D721Med (cell line): ENCODE measurements at places on chromosomes 7 and 10.

DNA sequence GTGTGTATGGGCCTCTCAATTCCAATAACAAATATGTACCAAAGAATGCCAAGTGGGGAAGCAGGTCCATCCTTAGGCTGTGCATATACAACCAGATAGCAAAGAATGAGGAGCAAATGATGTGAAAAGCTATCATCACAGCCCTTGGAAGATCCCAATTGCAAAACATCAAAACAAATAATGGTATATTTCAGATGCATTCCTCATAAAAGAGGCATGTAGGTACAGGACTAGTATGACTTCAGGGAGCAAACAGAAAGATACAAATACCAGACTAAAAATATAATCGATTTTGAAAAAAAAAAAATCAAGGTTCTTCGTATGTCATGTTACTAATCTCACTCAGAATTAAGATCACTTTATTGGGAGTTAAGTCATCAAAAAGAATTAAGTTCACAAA is 18.5 kb upstream of the SPOCK2 start:
- DNase-seq, result no peak

DNA sequence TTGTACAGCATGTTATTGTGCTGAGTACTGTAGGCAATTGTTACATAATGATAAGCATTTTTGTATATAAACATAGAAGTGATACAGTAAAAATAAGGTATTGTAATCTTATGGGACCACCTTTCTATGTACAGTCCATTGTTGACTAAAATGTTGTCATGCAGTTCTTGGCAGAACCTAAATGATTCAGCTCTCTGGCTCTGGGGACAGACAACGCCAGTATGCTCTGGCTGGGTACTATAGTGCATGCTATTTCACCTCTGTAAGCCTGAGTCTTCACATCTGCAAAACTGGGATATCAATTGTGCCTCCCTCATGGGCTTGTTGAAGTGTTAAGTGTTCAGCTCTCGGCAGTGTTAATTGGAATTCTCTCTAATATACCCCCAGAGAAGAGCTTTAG is 674.3 kb downstream of the INHBA start:
- no peak for DNase-seq

GRCh38 chr7:32896564-32897347 is 5.2 kb upstream of the KBTBD2 start:
- no peak for DNase-seq

- DNase-seq, result no peak
These were observed 36.5 kb downstream of the CPXM2 start for GRCh38 chr10:123855008-123855684.

- no peak for DNase-seq
These were observed 367.8 kb upstream of the GALNT17 start for GRCh38 chr7:70763961-70764691.

DNA sequence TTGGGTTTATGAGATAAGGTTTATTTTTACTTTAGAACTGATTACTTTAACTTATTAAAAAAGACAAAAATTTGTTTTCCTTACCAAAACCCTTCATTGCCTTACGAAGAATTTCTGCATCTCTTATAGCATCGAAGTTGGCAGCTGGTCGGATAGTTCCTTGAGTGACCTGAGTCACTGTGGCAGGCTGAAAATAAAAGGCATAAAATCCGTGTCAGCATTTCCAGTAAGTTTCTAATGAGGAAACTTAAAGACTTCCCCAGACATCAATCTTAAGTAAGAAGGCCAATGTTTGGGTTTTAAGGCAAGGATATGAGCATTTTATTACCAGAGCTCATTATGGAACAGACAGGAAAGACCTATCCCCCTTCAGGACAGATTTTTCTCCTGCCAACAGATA is 25.6 kb downstream of the ANXA7 start:
- DNase-seq, result no peak

DNA sequence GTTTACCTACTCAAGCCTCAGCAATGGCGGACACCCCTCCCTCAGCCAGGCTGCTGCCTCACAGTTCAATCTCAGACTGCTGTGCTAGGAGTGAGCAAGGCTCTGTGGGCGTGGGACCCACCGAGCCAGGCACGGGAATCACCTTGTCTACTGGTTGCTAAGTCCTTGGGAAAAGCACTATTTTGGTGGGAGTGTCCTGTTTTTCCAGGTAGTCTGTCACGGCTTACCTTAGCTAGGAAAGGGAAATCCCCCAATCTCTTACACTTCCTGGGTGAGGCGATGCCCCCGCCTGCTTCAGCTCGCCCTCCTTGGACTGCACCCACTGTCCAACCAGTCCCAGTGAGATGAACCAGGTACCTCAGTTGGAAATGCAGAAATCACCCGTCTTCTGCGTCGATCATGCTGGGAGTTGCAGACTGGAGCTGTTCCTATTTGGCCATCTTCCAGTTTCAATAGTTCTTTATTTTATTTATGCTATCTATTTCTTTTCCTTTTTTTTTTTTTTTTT is at the start of gene HYAL4:
Gene HYAL4 (plus strand): TSS at position 458 of the 508 bp plus-strand sequence. CDS start 23,105 bp downstream, outside the sequence.
- DNase-seq, result no peak

DNA sequence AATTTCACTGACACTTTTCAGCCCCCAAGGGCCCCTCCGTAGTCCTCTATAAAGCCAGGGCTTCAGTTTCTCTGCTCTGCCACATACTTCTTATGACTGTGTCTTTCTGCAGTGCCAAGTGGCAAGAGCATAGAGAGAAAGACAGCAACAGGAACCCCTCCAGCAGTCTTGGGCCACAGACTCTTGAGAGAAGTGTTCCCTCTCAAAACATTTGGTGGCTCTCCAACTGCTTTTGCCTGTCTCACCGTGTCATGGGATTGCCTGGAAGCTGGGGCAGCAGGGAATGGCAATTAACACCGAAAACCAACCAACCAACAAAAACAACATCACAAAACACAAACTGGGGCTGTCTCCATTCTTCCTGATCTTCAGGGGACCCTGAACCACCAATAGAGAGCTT is 73.8 kb upstream of the ELN start:
- DNase-seq, result no peak

- DNase-seq, result no peak
These were observed 159.5 kb downstream of the PRKAG2 start for GRCh38 chr7:151717415-151717814.

- no peak for DNase-seq
These were observed 109.1 kb downstream of the CPXM2 start for GRCh38 chr10:123782549-123782948.

DNA sequence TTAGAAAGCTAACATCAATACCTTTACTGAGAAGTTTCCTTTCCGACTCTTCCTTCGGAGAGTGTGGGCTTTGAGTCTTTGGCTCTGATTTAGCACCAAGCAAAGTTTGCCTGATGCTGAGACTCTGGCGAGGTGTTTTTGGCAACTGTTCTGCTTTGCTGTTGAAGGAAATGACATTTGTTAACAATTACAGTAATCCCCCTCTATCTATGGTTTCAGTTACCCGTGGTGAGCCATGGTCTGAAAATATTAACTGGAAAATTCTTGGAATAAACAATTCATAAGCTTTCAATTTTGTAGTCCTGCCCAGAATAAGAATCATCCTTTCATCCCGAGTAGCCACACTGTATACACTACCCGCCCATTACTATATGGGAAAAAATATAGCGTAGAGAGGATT is 126.3 kb downstream of the ARHGAP21 start:
- DNase-seq, result no peak
